ENCODE measurements at places on chromosomes 6 and 20.

GRCh38 chr20:57671662-57672061 is 38.2 kb downstream of the PMEPA1 start:
- no peak for DNase-seq

DNA sequence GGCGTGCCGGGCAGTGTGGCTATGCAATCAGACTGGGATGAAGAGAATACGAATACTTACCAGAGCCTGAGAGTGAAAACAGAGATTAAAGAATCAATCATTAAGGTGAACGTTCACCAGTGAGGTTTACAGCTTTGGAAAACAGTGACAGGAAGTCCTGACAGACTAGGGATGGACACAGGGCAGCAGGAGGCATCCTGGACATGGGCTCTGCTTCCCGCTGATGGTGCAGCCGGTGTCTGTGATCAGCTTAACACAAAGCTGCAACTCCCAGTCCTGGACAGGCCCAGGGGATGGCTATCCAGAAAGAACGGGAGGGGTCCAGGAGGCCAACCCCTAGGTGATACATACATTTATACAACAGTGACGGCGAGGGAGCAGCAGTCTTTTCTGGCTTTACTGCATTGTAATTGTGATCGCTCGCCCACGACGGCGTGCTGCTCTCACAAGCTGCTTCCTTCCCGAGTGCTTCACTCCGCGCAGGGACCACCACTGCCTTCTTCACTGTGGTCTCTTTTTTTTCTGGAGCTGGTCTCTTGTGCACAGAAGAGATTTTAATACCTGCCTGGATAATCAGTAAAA is 20.7 kb downstream of the DIDO1 start:
- DNase-seq, result no peak

- DNase-seq, result no peak
Measured at GRCh38 chr20:63092660-63093215, 86.0 kb upstream of the BHLHE23 start.

DNA sequence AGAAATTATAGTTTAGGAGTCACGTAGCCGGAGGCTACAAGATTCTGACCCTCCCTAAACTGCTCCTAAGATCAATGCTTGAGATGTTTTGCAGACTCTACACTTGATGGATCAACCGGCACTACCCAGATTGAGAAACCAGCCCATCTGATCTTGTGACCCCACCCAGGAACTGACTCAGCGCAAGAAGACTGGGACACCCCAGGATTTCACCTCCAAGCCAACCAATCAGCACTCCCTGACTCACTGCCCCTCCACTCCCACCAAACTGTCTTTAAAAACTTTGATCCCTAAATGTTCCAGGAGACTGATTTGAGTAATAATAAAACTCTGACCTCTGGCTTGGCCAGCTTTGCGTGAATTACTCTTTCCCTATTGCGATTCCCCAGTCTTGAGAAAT is 99.8 kb downstream of the OPRM1 start:
- no peak for DNase-seq

GRCh38 chr20:37288091-37288490 is 1.4 kb upstream of the MANBAL start:
- no peak for DNase-seq

GRCh38 chr6:151230277-151230577 is 9.5 kb upstream of the AKAP12 start:
- DNase-seq, result no peak

GRCh38 chr20:24765316-24766142 is 183.5 kb upstream of the CST7 start:
- DNase-seq, result no peak

DNA sequence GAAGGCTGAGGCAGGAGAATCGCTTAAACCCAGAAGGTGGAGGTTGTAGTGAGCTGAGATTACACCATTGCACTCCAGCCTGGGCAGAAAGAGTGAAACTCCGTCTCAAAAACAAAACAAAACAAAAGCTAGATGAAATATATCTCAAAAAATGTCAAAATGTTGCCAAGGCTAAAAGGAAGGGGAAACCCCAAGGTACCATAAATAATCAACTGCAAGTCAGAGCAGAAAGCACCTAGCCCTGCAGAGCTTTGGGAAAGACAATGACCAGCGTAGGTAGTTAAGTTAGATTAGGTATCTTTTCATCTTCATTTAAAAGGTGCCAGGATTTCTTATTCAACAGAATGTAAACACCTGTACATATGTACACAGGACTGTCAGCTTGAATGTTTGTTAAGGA is 33.0 kb downstream of the AKIRIN2 start:
- no peak for DNase-seq

DNA sequence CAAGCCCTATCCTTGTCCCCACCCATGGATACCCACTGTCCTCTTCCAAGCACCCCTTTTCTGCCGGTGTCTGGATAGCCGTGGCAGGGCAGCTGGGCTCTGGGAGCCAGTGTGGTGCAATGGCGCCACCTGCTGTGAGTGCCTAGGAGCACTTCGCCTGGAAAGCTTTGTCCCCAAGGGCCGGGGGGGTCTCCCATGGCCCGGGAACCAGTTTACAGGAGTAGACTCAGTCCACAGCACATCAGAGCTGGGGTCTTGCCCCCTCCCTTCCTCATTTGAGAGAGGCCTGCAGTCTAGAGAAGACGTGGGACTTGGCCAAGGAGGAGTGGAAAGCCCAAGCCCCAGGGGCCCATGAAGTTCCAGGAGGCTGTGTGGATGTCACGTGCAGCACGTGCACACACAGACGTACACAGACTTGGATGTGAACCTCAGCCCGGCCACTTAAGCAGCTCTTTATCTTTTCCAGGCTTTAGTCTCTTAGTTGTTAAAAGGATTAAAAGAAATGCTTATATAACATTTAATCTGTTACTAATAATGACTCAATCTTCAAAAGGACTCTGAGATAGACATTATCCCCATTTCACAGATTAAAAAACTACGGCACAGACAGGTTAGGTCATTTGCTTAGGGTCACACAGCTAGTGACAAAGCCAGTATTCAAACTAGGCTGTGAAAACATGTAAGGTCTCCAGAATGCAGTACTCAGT is 40.9 kb upstream of the CDH22 start:
- peak; percentile 48 for DNase-seq

DNA sequence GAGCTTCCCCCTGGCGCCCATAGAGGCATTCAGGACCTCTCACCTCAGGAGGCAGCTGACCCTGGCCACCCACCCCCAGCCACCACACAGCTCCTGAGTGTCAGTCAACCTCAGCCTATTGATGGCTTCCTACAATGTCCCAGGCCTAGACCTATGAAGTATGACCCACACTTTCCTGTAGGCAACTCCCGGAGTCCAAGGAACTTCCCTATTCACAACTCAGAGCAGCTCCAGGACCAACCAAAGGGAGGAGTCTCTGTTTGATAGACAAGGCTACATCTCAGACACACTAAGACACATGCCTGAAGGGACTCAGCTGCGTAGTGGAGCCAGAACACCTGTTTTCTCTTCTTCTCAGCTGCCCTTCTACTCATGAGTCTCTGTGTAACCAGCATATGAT is 169.1 kb downstream of the MAFB start:
- DNase-seq, result no peak

- DNase-seq, result no peak
Measured at GRCh38 chr6:111477481-111477938, 5.5 kb downstream of the REV3L start.

GRCh38 chr6:71342772-71343171 is 54.2 kb downstream of the OGFRL1 start:
- DNase-seq, result no peak

- DNase-seq, result no peak
Measured at GRCh38 chr20:31632548-31633338, 5.0 kb upstream of the COX4I2 start.

GRCh38 chr6:33904050-33904746 is 100.4 kb upstream of the MLN start:
- DNase-seq, result peak; percentile 80

- no peak for DNase-seq
Measured at GRCh38 chr6:136326038-136326553, 36.5 kb upstream of the BCLAF1 start.

DNA sequence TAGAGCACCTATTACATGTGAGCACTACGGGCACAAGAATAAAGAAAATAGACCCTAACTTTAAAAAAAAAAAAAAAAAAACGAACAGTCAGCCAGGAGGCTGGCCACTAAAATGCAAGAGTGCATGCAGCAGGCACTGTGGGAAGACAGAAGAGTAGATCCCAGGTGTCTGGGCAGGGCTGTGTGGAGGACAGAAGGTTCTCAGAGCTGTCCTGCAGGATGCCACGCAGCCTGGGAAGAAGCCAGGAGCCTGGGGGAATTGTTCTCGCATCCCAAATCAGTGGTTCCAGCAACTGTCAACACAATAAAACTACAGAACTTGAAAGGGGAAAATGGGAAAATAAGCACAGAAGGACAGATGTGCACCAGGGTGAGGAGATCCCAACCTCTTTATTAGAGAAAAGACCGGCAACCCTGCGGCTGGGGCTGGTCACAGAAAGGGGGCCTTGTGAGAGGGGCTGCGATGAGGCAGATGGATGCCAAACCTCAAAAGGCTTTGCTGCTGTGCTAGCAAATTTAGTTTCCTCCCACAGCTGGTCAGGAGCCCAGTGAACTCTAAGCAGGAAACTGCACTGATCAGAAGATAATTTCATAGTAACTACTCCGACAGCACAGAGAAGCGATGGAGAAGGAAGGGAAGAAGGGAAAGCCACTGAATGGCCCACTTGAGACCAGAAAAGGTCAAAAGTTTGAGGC is 30.9 kb downstream of the MAP3K5 start:
- no peak for DNase-seq

- no peak for DNase-seq
Measured at GRCh38 chr6:157098999-157099398, 224.3 kb downstream of the TMEM242 start.
